Cortex of kidney (tissue), 1 donor: ENCODE measurements at places on chromosomes 3 and 15.

- no peak for DNase-seq
Observed at GRCh38 chr15:66786708-66787488, 84.9 kb downstream of the SMAD6 start.

GRCh38 chr3:120429921-120430361, 20.9 kb downstream of the FSTL1 start:
- no peak for DNase-seq

DNA sequence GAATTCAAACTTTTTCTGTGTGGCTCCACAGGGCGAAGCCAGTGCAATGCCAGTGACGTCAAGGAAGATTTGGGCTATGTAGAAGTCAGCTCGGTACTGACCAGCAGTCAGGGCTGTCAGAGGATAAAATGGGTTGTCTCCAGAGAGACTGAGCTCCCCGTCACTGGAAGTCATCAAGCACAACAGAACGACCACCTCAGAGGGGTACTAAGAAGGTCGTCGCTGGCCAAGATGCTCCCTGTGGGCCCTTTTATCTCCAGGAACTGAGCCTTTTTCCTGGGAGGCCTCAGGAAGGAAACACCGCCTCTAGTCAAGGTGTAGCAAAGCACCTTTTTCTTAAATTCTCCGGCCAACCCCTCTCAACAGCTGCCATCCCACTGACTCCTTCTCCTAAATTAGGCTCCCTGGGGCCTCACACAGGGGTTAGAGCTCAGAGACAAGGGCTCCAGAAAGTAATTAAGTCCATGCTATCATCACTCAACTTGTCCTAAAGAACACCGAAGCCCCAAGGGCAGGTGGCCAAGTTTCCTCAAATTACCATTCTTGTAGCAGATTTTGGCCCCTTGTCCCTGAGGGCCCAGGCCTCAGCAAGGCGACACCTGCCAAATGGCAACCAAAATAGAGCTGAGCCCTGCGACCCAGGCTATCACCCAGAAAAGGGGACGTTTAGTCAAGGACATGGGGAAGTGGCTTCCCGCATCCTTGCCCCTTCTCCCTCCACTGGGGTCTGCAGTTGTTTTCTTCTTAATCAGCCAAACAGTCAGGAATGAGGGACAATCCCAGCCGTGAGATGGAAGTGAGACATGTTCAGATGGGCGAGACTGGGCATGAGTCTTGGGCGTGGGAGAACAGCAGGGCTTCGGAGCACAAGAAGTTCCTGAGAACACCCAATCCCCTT, 48.0 kb downstream of the SSUH2 start:
- DNase-seq = no peak

GRCh38 chr3:47001731-47002170, 22.3 kb downstream of the NBEAL2 start:
- DNase-seq = no peak

GRCh38 chr3:37138816-37139215, 35.6 kb downstream of the LRRFIP2 start:
- no peak for DNase-seq

GRCh38 chr3:11719406-11720303, 75.9 kb upstream of the VGLL4 start:
- peak; percentile 17 for DNase-seq

DNA sequence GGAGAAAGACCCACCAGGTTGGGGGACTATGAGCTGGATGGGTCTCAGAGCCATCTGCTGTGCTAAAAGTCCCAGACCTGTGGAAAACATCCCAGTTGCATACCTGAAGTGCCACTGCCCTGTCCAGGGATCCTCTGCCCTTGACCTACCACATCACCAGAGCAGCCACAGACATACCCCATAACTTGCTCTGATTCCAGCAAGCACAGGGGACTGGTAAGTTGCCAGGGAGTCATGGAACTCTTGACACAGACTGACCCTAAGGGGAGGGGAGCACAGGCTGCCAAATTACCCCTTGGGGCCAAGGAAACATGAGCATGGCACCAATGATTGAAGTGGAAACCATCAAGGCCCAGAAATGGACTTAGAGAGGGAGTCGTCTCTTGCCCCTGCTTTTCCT, 1335.1 kb upstream of the ALCAM start:
- no peak for DNase-seq

GRCh38 chr3:122785231-122785630, 8.4 kb downstream of the HSPBAP1 start:
- DNase-seq = no peak

DNA sequence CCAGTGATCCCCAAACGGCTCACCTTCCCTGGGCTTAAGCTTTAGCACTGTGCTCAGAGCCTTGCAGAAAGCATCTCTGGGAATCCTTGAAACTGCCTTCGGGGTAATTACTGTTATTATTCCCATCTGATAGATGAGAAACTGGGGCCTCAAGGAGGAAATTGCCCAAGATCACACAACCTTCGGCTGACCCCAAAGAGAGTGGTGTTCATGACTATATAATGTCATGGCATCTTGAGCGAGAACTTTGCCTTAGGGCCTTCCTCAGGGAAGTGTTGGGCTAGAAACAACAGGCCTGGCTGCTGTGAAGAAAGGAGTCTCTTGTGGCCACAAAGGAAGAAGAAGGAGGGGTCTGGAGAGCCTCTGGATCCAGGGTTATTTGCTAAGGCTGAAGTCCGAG, 388.7 kb upstream of the CFAP20DC start:
- DNase-seq = no peak

- DNase-seq = no peak
Observed at GRCh38 chr3:145286937-145287336, 874.0 kb downstream of the PLOD2 start.

GRCh38 chr15:84987949-84988624, 6.4 kb downstream of the PDE8A start:
- no peak for DNase-seq
